CD4-positive, alpha-beta memory T cell (primary cell): ENCODE measurements at places on chromosomes 5 and 9.

- DNase-seq = no peak
Observed at GRCh38 chr5:72541501-72542225, 34.5 kb upstream of the ZNF366 start.

- no peak for DNase-seq
Observed at GRCh38 chr9:1871626-1872419, 143.3 kb upstream of the SMARCA2 start.

DNA sequence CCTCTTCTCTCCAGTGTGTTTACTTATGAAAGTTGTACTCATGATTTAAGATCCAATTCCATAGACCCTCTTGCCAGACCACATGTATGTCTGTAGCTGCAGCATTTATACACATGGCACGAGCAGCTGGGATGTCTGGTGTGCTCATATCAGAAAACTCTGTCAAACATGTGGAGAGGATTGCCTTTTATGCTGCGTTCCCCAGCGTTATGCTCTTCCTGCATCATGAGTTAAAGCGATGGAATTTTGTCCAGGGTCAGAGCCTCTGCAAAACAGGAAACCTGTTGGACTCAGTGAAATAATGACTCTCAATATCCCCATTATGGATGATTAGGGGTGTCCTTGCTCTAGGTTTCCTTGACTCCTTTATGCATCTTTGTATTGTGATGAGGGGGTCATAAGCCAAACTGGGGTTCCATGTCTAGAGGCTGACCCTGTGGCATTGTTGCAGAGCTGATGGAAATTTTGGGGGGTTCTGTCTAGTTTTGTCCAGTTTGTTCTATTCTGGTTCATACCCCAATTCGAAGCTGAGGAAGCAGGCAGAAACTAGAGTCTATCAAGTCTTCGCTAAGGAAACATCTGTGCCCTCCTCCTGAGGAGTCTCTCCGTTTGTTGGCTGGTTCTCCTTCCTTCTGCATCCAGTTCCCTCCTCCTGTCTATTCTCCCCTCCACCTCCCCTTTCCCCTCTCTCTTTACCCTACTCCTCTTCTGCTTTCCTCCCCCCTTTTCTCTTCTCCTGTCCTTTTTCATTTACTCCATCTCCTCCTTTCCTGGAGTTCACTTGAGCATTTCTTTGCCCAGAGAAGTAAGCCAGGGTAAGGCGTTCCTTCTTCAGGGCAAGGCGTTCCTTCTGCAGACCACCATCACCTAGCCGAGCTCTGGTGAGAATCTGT, 252.8 kb downstream of the MAST4 start:
- DNase-seq = no peak

GRCh38 chr9:136255896-136256890, 10.6 kb upstream of the QSOX2 start:
- no peak for DNase-seq

DNA sequence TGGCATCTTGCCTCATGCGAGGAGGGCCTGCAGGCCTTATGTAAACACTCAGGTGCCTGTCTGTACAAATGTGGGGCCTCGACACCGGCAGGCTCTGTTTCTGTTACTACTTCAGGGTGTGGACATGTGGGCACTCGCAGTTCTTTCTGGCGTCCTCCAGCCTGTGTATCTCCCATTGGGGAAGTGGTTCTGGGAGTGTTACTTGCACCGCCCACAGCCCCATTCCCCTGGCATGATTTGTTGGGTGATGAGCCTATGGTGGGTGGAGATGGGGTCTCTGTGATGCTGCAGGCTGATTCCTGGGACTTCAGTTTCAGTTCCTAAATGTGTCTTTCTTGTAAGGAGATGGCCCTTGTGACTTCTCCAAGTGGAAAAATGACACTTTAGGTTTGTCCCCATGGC, 82.1 kb upstream of the PITX1 start:
- no peak for DNase-seq

- no peak for DNase-seq
Observed at GRCh38 chr5:128770907-128771306, 194.4 kb upstream of the SLC27A6 start.

DNA sequence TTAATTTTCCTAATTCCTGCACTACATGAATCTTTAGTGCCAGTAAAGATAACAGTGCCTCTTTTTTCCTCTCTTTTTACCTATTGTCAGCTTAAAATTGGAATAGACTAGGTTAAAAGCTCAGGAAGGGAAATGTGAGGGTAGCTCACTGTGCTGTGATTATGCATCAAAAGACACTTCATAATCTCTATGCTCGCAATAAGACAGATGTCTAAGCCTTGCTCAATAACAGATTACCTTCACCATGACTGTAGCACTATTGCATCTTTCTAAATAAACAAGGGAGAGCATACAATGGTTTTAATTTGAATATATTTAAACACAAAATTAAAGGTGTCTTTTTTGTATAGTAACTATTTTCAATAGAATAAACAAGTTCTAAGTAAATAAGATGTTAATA, 130.1 kb downstream of the FBN2 start:
- no peak for DNase-seq

- DNase-seq = no peak
Observed at GRCh38 chr9:108775901-108776306, 79.9 kb downstream of the ACTL7B start.

- DNase-seq = no peak
Observed at GRCh38 chr5:146213210-146213826, 9.9 kb downstream of the RBM27 start.

- DNase-seq = no peak
Observed at GRCh38 chr9:109181284-109181683, 14.2 kb upstream of the FRRS1L start.

DNA sequence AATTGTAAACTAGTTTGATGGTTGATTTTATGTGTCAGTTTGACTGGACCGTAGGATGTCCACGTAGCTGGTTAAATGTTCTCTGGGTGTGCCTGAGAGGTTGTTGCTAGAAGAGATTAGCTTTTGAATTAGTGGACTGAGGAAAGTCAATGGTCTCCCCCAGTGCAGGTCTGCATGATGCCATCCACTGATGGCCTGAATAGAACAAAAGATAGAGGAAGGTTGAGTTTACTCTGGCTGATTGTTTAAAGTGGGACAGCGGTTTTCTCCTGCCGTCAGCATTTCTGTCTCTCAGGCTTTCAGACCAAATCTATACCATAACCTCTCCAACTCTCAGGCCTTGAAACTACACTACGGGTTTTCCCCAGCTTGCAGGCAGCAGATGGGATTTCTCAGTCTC, 899.2 kb upstream of the WWC1 start:
- DNase-seq = no peak

DNA sequence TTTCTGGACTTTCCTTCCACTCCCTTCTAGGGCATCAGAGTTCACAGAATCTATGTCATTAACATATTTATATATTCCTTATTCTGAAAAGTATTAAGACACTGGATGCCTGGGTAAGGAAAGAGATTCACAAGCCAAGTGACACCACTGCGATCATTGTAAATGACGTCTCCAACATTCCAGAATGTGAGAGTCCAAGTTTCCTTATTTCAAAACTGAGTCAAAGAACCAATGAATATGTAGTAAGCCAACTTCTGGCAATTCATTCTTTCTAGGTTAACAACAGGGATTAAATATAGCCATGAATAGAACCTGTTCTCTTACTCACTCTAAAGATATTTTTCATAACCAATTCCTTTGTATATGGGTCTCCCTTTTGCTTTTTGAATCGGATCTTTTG, 18.1 kb downstream of the RAI14 start:
- DNase-seq = no peak

DNA sequence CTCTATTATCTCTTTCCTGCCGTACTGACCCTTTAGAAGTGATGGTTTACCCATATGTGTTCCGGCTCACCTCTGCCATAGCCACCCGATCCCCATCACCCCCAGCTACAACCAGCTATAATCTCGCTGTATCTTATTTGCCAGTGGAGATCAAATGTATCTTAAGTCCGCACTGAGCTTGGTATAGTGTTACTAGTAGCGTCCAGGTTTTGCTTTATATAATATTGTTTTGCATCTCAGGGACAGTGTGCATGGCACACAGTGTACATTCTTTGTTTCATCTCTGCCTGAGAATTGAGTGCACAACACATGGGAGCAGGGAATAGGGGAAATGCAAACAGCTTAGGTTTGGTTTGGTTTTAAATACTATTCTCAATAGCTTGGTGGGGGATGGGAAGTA, 135.8 kb upstream of the SNX2 start:
- no peak for DNase-seq

DNA sequence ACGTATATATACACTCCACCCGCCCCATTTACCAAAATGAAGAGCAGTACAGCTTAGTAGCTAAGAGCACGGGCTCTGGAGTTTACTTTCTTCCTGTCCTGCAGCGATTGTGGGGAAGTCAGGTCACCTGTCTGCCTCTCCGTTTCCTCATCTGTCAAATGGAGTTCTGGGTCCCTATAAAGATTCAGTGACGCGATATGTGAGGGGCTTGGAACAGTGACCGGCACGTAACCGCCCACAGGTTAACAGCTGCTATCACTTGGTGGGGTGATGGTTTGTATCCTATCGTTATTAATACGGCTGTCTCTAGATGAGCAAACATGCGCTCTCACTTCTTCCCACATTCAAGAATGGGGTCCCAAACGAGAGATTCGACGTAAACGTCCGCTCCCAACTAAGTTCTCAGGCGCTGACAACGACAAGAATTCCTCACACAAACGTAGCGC, 426 bp downstream of the FAM114A2 start:
- DNase-seq = no peak

DNA sequence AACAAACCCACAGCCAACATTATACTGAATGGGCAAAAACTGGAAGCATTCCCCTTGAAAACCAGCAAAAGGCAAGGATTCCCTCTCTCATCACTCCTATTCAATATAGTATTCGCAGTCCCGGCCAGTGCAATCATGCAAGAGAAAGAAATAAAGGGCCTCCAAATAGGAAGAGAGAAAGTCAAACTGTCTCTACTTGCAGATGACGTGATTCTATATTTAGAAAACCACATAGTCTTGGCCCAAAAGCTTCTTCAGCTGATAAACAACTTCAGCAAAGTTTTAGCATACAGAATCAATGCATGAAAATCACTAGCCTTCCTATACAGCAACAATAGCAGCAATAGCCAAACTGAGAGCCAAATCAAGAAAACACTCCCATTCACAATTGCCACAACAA, 333.7 kb upstream of the EDIL3 start:
- no peak for DNase-seq

- no peak for DNase-seq
Observed at GRCh38 chr9:68750786-68751185, 45.7 kb downstream of the PIP5K1B start.

DNA sequence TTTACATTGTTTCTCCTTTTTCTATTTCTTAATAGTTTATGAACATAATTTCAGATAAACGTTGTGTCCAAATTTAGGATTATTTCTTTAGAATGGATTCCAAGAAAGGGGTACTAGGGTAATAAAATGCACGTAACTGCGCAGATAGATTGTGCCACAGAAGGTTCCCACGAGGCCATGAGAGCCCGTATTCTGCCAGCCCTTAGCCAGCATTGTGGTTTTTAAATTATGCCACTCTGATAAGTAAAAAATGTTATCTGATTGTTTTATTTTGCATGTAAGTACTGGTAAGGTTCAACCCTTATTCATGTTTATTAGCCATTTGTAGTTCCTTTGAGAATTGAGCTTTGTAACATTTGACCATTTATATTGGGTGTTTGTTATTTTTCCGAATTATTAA, 88.7 kb downstream of the PRKACG start:
- no peak for DNase-seq

DNA sequence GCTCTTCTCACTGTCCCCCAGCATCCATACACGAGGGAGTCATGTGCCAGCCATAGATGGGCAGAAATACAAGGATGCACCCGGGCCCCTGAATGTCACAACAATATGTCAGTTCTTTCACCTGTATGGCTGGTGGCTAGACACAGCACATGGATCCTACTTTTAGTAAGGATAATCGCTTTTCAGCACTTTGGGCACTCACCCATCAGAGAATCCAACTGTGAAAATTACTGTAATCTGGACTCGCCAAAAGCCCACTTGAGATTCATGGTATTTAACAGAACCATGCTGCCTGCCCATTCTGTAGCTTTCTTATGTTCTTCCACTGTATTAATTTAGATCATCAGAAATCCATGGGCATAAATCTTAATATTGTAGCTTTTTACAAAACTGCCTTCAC, 124.8 kb downstream of the FRMD3 start:
- no peak for DNase-seq

DNA sequence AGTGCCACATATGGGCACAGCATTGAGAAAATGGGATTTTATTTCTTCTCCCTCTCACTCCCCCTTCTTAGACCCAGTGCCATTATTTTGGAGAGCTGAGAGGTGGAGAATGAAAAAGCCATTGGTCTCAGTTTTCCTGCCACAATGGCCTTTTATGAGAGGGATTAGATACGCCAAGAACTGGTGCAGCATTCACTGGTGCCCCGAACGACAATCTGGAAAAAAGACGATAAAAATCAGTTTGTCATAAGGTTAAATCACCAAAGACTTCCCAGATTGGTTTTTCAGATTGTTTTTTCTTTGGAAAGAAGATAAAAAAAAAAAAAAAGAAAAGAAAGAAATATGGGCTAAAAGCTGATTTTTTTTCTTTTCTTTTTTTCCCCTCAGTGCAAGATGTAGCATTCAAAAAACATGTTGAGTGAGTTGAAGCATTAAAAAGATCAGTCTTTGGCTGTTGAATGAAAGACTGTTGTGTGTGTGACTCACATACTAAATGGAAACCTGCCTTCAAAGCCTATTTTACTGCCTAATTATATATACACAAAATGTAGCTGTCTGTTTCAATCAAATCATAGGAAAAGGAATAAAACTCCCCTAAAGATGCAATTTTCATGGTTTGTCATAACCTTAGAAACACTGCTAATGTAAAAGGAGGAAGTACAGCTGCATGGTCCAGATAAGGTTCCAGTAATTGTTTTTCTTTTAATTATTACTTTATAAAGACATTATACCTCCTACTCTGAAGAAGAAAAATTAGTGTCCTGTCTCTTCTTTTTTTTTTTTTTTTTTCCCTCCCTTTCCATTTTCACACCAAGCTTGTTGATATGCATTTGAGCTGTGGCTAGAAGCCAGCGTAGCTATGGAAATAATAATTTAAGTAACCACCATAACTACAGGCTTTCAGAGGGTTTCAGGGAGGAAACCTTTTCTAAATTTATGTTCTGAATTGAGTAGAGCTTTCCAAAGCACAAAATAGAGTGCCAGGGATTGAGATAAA, 27.2 kb upstream of the ZNF608 start:
- no peak for DNase-seq

DNA sequence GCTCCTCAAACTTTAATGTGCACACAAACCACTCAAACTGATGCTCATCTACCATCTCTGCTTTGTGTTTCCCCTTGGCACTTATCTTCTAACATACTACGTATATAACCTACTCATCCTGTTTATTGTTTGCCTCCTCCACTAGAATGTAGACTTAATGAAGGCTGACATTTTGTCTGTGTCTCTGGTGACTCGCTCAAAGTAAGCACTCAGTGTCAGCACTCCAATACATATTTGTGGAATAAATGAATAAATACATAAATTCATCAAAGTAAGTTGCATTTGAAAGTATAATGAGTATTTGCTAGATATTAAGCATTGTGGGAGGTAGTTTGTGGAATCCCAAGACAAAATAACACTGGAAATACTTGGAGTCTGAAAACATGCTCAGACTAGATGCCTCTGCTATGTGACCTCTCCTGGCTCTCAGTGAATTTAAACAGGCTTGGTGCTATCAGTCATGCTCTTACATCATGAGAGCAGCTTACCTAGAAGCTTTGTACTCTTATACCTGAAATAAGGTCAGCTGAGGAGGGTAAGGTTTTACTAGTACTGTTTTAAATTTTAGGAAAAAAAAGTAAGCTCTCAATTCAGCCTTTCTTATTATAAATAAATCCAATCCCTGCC, 37.0 kb upstream of the RANBP6 start:
- DNase-seq = no peak

- no peak for DNase-seq
Observed at GRCh38 chr5:97425511-97425910, 242.5 kb upstream of the RIOK2 start.
